ENCODE measurements at places on chromosomes 2 and 18.

DNA sequence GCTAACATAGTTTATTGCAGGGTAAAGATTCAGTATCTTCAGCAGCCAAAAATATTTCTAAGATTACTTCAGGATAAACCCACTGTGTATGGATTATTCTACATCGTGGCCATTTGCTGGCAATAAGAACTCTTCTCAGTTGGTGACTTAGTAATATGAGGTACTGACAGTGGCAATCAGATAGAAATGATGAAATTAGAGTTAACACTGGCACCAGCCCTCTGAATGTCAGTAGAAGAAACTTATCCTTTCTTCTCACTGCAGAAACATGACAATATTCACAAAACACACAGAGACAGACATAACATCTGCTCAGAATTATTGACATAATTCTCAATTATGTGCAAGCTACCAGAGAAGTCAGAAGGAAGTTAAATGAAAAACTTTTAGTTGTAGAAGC lies 246.3 kb upstream of the COL3A1 start:
- H3K4me1 ChIP-seq, result no peaks in the 10 kb centered on the region
- H3K27me3 ChIP-seq, result no peaks in the 10 kb centered on the region
- no peaks in the 10 kb centered on the region for H3K36me3 ChIP-seq
- no peak overlapping the region for H3K4me3 ChIP-seq
- H3K27ac ChIP-seq, result no peak overlapping the region

GRCh38 chr2:221997100-221997499 lies 301.7 kb downstream of the PAX3 start:
- no peak for DNase-seq
- H3K4me1 ChIP-seq, result no peaks in the 10 kb centered on the region
- no peak overlapping the region for H3K4me3 ChIP-seq
- H3K27ac ChIP-seq, result no peak overlapping the region
- no peaks in the 10 kb centered on the region for H3K36me3 ChIP-seq

- no peak for DNase-seq
- no peak overlapping the region for H3K27ac ChIP-seq
- peaks cover 3% of the 10 kb centered on the region for H3K36me3 ChIP-seq
- no peak overlapping the region for H3K4me3 ChIP-seq
- H3K27me3 ChIP-seq, result no peaks in the 10 kb centered on the region
- H3K4me1 ChIP-seq, result peaks cover 10% of the 10 kb centered on the region
These were observed 53.4 kb downstream of the NAPG start for GRCh38 chr18:10579079-10579867.

GRCh38 chr2:120826716-120827410 lies 91.2 kb downstream of the GLI2 start:
- H3K4me1 ChIP-seq, result no peaks in the 10 kb centered on the region
- no peaks in the 10 kb centered on the region for H3K36me3 ChIP-seq
- DNase-seq, result no peak
- no peak overlapping the region for H3K4me3 ChIP-seq
- H3K27ac ChIP-seq, result no peak overlapping the region

DNA sequence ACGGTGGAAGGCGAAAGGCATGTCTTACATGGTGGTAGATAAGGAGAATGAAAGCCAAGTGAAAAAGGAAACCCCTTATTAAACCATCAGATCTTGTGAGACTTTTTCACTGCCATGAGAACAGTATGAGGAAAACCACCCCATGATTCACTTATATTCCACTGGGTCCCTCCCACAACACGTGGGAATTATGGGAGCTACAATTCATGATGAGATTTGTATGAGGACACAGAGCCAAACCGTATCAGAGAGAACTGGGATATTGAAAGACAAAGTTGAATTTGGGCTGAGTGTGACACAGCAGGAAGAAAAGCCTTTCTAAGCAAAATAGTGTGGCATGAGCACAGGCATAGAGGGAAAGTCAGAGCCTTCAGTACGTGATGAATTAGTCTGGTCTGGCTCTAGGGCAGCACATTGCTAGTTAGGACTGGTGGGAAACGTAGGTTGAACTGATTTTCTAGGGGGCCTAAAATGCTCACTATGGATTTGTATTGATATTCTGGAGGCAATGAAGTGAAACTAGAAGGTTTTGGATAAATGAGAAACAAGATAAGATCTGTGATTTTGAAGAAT lies 84.8 kb upstream of the RND3 start:
- H3K27ac ChIP-seq, result no peak overlapping the region
- no peaks in the 10 kb centered on the region for H3K4me1 ChIP-seq
- DNase-seq, result no peak
- H3K36me3 ChIP-seq, result no peaks in the 10 kb centered on the region

DNA sequence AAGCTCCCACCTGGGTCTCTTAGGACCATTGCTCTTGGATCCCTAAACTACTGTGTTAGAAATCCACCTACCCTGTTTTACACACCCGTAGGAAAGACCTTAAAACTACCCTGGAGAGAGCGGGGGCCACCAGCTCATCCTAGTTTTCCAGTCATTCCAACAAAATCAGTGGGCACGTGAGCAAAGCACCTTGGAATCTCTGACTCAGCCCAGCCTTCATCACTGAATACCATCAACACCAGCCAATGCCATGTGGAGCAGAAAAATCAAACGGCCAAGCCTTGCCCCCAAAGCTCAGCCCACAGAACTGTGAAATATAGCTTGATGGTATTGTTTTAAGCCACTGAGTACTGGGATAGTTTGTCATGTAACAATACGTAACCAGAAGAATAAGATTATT lies 449.7 kb upstream of the CHAC2 start:
- no peak for DNase-seq
- no peak overlapping the region for H3K4me3 ChIP-seq
- H3K27me3 ChIP-seq, result no peaks in the 10 kb centered on the region
- no peaks in the 10 kb centered on the region for H3K4me1 ChIP-seq
- H3K36me3 ChIP-seq, result no peaks in the 10 kb centered on the region
- H3K27ac ChIP-seq, result no peak overlapping the region

All from activated CD4-positive, alpha-beta memory T cell treated with anti-CD3 and anti-CD28 coated beads, Interleukin-2, amount 10 ng/mL, durations not matched to agents 7 days and 5 days (primary cell).